Activated CD4-positive, CD25-positive, alpha-beta regulatory T cell (primary cell): ENCODE measurements at places on chromosomes 3 and 15.

GRCh38 chr3:188720636-188721035, 451.1 kb upstream of the TPRG1 start:
- DNase-seq = no peak

DNA sequence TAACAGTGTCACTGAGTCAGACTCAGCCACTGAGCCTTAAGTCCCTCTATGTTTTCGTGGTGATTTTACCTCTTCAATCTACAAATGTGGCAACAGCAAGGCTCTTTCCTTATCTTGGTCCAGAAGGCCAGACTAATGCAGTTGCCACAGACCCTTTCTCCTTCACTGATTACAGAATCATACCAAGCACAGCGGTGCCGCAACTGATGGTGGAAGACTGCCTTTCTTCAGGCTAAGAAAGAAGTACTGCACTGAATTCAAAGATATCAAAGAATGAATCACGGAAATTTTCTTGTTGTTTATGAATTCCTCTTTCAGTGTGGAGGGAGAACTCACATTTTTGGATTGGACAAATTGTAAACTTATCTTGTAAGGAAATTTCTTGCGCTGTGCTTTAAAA, 18.6 kb downstream of the DCP1A start:
- no peak for DNase-seq

DNA sequence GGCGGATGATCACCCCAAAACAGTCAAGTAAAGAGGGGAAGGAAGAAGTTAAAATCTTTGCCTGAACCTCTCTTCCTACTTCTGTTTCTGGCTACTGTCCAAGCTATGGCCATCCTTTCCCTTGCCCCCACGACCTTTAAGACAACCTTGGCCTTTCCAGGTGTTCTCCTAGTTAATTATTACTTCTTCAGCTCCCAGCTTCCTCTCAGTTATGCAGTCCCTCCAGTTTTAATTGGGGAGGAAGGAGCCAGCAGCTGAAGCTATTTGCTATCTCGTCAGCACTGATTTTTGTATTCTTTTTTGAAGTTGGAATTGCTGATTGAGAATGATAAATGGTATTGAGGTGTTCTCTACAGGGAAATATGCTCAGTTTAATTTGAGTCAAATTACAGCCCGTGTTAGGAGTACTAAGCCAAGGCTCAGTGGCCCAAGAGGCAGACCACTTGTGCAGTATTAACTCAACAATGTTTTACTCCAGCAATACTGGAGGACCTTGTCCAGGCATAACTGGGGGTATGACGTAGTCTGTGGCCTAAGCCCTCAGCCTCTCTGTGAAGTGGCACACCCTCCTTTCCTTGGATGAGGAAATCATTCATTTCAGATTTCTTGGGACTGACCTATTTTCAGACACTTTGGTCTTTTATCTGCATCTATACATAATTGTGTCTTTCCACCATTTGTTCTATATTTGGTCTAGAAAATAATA, 336.9 kb downstream of the SLC9A9 start:
- DNase-seq = no peak

DNA sequence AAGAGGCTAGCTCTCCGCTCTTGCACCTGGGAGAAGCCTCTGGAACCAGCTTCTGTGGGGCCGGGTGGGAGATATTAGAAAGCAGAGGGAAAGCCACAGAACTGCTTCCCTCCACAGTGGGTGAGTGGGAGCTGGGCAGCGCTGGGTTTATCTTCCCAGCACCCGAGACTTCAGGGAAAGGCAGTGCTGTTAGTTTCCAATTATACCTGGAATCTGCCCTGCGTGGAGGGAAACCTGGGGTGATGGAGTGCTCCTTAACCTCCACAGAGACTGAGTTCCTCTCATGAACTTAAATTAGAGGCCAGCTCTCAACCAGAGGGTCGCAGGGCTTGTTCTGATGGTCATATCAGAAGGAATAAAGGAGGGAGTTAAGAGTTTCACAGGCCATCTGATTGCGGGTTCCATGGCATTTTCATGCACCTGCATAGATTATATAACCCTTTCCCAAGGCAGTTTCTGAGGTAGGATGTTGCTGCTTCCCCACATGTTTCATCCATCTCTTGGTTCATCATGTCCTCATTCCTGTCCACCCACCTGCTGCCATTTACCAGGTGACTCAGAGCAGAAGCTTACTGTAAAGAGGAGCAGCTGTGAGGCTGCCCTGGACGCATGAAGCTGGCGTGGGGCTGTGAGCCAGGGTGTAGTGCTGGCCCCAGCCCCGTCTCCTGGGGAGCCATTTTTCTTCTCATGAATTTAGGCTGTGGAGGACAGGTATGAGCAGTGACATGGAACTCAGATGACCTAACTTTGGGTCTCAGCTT, 42.5 kb downstream of the CA12 start:
- DNase-seq = no peak

- DNase-seq = no peak
Measured at GRCh38 chr3:105686278-105686897, 182.4 kb downstream of the CBLB start.

DNA sequence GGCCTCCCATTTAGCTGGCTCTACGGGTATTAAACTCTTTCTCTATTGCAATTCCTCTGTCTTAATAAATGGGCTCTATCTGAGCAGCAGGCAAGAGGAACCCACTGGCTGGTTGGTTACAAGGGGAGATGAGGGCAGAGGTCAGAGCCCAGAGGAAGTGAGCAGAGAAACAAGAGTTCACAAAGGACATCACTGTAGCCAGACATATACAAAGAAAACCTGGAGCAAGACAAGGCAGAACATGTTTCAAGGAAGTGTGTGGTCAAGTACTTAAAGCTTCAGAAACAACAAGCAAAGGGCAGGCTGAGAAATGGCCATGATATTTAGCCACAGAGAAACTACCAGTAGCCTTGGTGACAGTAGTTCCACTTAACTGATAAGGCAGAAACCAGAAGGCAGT, 24.3 kb downstream of the SUSD5 start:
- DNase-seq = no peak

- no peak for DNase-seq
Measured at GRCh38 chr15:27725731-27726130, 373.4 kb downstream of the OCA2 start.

DNA sequence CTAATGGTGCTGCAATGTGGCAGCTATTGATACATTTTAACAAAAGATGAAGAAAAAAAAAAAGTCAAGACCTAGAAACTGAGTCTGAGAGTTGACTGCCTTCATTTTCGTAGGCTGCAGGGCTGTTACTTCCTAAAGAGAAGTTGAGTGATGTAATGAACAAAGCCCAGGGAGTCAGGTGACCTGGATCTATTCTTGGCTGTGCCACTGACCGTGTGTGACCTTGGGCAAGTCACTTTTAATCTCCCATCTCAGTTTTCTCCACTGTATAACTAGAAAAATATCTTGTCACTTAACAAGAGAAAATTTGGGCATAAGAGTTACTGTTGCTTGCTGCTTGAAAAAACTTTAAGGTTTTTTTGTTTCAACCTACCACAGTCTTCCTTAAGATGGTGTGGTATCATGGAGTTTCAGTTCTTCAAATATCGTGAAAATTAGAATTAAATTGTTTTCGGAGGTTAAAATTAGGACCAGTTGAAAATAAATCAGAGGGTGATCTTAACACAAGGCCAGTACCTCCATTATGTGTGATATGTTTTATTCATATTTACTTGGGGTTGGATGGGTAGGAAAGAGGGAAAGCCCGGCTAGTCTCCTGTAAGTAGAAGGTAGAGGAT, 5.8 kb downstream of the FMN1 start:
- DNase-seq = no peak

DNA sequence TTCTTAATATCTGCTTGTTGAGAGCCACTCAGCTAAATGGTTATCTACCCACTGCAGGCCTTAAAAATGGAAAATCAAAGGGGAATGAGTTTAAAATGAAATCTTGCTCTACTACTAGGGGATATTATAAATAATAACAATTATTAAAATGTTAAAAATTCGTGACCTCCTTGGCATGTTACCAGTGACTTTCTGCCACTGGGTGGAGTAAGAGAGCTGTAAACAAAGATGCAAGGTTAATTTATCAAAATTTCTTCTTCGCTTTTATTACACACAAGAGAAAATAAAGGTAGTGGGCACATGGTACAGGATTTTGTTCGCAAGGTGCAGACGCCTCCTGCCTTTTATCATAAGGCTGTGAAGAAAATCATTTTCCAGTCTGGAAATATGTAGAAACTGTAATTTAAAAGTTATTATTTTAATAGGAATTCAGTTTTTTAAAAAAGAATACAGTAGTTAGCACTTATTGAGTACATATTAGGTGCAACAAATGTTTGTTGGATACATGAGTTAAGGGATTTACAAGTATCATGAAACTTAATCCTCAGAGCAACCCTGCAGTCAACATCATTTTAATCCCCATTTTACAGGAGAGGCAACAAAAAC, 272.6 kb downstream of the SUCLG2 start:
- DNase-seq = no peak

GRCh38 chr3:64588380-64588779, 99.4 kb downstream of the ADAMTS9 start:
- DNase-seq = no peak

DNA sequence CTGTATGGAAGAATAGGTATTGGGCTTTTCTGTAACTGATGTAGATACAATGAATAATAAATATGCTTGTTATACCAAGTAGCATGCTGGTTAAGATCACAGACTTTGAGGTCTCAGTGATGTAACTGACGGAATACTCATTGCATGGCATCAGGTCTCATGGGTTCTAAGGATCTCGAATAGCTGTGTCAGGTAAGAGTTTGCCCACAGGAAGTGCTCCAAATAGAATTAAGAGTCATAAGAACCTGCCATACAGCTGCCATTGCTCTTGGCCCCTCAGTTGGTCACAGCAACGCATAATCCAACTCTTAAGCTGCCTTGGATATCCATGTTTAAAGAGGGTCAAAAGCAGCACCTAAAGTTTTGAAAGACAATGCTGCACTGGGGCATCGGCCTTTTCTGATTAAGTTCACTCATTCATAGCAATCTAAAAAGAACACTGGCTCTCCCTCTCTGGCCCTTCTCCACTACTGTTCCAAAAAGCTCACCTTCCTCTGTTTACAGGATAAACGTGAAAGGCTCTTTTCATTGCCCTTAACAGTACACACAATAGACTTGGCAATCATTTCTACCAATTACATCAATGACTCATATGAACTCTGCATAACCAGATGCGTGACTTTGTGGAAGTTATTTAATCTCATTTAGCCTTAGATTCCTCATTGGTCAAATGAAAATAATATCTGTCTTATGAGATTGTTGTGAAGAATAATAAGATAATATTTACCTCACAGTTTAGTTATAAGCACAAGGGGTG, 74.6 kb downstream of the ZBTB20 start:
- DNase-seq = no peak

GRCh38 chr3:70137366-70137765, 137.8 kb downstream of the SAMMSON start:
- DNase-seq = no peak

DNA sequence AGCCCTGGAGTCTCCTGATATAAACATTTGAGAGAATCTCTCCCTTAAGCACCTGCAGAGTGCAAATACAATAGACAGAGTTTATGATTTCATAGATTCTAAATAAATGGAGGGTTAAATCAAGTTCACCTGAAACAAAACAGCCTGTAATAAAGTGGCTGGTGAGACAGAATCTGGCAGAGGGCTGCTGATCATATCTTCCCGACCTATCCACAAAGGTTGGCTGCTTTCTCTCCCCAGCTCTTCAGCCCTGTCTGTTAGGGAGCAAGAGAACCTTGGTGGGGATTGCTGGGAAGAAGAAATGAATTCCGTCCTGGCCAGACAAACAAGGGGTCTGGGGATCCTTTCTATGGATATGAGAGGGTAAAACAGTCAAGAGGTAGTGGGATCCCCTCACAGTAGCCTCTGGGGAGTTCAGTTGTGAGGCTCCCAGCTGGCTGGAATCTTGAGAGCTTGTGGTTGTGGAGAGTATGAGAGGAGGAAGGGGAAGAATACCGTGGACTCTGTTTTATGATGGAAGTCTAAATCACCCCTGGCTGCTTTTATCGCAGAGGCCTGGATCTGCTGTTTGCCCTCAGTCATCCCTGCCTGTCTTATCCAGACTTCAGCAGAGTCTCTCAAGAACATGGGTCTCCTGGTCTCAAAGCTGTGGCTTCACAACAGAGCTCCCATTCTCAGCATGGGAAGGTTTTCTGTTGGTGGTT, 451.3 kb downstream of the NTRK3 start:
- no peak for DNase-seq

- no peak for DNase-seq
Measured at GRCh38 chr3:152335273-152335672, 66.5 kb downstream of the MBNL1 start.

DNA sequence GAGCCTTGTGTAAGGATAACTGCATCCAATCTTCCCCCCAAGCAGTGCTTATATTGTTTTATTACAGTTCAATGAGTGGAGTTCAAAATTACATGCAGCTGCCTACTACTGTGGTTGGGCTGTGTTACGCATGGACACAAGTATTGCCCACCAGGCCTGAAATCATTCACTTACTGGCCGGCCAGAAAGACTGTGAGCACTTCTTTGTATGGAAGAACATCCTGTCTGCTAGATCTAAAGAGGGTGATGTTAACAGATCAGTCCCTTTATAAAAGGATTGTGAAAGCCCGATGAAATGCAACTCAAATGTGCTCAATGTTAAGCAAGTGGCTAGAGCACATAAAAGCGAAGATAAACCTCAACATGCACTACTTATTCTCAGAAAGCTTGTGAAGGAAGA, 132.5 kb downstream of the FOXP1 start:
- DNase-seq = no peak

DNA sequence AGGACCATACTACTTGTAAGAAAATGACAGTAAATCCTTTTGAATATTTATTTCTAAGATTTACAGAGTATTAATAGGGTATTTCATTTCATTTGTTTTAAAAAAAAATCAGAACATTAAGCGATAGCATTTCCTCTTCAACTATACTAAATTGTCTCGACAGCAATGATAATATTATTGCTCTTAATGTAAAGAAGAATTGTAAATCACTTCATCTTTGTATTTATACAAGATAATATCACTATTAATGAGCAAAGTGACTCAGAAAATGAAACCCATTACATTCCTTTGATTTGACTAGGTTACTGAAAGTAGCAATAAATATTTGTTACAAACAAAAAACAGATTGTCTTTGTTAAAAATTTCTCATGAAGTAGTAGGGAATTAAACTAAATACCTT, 131.1 kb upstream of the CNTN4 start:
- no peak for DNase-seq

GRCh38 chr3:18812316-18812715, 336.0 kb upstream of the KCNH8 start:
- no peak for DNase-seq
